ENCODE measurements at places on chromosomes 4 and X.
A peak's percentile ranks its signal among the peaks of the same experiment; 100 is the strongest.

- no peak for DNase-seq
Measured at GRCh38 chrX:69311936-69312670, 146.8 kb upstream of the PJA1 start.

DNA sequence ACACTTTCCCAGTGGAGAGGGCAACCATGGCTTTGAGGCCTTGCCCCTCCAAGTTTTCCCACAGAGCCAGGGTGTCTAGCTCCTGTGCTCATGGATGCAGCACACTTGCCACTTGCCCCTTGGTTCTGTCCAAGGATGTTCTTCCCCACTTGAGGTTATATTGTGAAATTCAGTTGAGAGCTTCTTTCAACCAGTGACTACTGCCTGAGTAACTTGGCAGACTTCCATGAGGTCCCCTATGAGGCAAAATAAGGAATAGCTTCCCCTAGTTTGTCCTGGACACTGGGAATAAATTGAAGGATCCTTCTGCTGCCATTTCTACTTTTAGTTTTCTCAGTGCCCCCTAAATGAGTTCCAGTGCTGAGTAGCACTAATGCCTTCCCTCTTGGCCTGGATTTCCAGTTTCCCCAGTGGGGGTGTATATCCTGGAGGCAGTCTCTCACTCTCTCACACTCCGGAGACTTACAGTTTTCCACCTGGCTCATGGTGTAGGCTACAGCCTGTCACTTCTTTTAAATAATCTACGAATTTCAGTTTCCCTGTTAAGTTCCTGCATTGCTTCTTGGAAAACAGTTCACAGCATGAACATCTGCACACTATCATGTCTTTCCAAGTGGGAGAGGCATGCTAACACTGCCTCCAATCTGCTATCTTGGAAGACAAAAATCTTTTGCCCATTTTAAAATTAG is 36.4 kb upstream of the ADH4 start:
- DNase-seq = peak; percentile 74

- DNase-seq = no peak
Measured at GRCh38 chr4:73187325-73187724, 71.3 kb downstream of the ANKRD17 start.

GRCh38 chrX:19063030-19063429 is 59.2 kb downstream of the ADGRG2 start:
- DNase-seq = peak; percentile 3

- DNase-seq = no peak
Measured at GRCh38 chrX:23795221-23795620, 12.2 kb downstream of the SAT1 start.

DNA sequence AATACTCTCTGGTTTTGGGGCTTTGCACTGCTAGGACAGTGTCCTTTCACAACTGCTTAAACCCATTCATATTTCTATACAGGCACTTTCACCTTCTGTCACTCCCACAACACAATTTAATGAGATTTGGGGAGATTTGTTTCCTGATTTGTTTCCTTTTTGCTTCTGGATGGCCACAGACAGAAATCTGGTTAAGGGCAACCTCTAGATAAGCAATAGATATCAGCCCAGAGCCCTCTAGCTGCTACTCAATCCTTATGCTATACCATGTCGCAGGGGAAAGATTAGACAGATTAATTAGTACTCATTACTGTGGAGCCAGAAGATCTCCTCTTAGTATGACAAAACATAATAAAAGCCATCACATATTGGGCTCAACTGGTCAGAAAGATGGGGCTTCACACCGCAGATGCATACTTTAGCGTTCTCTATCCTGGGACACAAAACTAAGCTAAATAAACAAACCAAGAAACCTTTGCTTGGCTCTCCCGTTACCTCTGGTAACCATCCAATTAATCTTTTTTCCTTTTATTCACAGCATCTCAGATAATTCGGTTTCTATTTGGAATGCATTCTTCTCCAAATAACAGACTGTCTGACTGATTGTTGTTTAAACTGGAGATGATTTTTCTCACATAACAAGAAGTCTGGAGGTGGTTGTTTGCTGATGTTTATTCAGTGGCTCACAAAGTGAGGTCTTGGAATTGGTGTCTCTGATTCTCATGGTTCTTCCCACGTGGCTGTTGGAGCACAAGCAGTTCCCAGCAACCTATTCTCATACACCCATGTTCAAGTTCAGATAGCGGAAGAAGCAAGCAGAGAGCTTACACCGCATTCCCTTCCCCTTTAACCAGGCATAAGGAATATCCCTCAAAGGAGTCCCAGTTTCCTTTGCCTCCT is 41.0 kb upstream of the ZNF330 start:
- no peak for DNase-seq

DNA sequence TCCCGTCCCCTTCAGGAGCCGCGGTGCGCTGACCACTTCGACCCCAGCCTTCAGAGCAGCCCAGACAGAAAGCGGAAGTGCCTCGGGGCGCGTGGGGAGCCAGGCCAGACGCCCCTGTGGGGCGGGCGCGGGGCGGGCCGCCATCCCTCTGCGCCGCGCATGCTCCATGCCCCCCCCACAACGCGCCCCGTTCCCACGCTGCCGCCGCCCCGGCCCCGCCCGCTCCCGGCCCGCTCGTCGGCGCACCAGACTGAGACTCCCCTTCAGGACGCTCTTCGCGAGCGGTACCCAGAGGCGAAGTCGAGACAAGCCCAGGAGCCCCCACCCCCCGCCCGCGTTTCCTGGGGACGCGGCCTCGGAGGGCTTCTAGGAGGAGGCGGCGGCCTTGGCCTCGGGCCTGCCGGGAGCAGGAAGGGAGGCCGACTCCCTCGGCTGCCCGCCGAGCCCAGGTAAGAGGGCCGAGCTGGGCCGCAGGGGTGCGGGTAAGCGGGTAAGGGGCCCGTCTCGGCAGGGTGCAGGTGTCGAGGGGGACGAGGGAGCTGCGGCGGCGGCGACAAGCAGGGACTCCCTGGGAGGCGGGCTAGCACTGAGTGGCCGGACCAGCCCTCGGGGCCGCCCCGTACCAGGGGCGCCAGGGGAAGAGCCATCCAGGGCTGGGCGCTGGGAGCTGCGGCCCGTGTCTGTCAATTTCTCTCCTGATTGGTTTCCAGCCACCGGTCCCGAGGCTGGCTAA is at the start of gene ZFP92:
ZFP92 (plus strand) TSS at position 218 of the 733 bp plus-strand sequence. CDS start 6,851 bp downstream, outside the sequence.
- DNase-seq = no peak

All from kidney tubule cell (primary cell).